ENCODE measurements at places on chromosomes 11 and 22.

DNA sequence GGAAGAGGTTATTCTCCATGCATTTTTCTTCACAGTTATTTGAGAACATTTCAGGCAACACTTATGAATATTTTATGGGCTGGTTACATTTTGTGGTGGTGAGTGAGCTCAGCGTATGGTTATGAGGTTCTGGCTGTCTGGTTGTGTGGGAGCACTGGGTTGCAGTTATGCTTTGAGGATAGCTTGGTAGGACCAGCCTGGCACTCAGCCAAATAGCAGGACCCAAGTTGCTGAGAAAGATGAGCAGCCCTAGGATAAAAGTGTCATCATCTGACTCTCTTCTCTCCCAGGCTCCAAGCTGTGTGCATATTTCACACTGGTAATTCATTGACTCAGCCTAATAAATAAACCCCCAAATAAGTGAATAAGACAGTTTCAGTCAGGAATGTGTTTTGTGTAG is 8.1 kb upstream of the SRSF8 start:
- DNase-seq: no peak

GRCh38 chr11:63922673-63923192 is 5.8 kb upstream of the RCOR2 start:
- no peak for DNase-seq

DNA sequence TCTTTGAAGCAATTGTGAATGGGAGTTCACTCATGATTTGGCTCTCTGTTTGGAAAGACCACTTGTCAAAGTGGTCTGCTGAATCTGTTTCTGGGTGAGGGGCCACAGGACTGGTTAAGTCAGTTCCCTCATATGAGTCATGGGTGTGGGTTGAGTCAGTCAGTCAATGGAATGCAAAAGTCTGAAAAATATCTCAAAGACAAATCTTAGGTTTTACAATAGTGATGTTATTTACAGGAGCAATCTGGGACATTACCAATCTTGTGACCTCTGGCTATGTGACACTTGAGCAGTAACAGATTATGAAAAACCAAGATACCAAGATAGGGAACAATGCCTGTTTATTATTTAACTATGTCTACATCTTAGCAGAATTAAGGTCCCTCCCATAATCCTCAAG is 311.6 kb downstream of the AASDHPPT start:
- DNase-seq: no peak

GRCh38 chr11:87338046-87338639 is 300.4 kb downstream of the TMEM135 start:
- DNase-seq: no peak

GRCh38 chr11:75468534-75469340 is 35.7 kb upstream of the KLHL35 start:
- no peak for DNase-seq

DNA sequence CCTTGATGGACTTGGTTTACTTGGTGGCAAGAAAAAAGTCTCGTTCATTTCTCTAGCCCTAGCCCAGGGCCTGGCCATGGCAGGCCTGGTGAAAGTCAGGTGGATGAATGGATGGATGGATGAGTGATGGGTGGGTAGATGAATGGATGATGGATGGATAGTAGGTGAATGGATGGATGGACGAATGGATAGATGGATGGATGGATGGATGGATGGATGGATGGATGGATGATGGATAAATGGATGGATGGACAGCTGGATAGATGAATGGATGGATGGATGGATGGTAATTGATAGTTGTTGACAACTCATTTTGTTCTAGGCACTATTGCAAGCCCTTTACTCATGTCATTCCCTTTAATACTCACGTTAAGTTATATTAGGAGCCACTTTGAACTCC is 86.1 kb upstream of the ANO1 start:
- DNase-seq: no peak

- DNase-seq: no peak
These were observed 621.3 kb downstream of the ETS1 start for GRCh38 chr11:127965939-127966668.

DNA sequence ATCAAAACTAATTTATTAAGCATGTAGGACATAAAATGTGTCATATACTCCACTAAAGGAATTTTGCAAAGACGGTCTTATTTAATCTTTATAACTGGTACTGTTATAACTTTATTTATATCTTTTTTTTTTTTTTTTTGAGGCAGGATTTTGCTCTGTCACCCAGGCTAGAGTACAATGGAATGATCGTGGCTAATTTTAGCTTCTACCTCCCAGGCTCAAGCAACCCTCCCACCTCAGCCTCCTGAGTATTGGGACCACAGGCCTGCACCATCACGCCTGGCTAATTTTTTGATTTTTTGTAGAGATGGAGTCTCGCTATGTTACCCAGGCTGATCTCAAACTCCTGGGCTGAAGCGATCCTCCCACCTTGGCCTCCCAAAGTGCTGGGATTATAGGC is 31.4 kb upstream of the PCF11 start:
- no peak for DNase-seq

DNA sequence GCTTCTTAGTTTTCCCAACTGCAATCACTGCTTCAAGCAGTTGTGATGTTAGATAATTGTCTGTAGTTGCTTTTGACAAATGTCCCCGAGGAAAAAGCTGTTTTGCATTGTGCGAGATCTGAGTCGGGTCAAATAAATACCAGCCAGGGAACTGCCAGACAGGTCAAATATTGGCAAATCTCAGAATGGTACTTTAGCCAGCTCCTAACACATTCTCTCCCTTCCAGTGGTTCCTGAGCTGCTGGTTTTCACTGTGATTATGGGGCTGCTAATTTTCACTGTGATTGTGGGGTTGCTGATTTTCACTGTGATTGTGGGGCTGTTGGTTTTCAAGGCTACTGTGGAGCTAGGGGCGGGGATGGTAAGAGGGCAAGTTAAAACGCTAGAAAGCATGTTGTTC is 14.3 kb downstream of the RASSF10 start:
- DNase-seq: no peak

- DNase-seq: peak; percentile 97
These were observed at the start of gene NADSYN1 for GRCh38 chr11:71453037-71453917. TSS of gene NADSYN1 (plus strand) at chr11:71453203. CDS start at chr11:71453297, 94 bp downstream.

DNA sequence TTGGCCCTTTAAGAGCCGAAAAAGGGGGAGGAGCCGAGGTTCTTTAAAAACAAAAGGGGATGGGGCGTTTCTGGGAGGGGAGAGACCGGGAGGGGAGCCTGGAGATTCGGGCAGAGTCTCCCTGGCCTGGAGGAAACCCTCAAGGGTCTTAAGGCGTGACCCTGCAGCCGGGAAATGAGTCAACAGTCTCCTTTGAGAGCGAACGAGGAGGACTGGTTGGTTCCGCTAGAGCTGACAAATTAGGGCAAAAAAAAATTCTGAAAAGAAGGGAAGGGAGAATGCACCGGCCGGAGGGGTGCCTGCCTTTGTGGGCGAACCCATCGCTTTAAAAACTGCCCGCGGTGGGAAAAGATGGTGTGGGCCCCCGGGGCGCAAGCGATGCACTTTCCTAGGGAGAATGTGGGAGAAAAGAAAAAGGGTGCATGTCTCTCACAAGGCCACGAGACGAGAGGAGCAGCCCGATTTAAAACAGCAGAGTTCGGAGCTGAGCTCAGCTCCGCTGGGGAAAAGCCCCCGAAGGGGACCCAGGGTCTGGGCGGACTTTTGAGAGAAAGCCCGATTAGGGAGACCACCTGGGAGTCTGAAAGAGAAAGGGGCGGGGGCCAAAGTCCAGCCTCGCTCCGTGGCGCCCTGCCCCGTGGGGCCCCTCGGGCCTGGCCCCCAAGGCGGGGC is 874 bp downstream of the ZFTA start:
- peak; percentile 45 for DNase-seq

GRCh38 chr22:27196606-27197005 is 539.2 kb downstream of the MIAT start:
- DNase-seq: no peak

- no peak for DNase-seq
These were observed 4.7 kb downstream of the UCP3 start for GRCh38 chr11:74004046-74004695.
